ENCODE measurements at places on chromosomes 2 and 18.
A peak's percentile ranks its signal among the peaks of the same experiment; 100 is the strongest.

GRCh38 chr2:38692636-38693318 is 26.9 kb downstream of the GALM start:
- DNase-seq: no peak

GRCh38 chr2:123513351-123513750 is 511.7 kb upstream of the CNTNAP5 start:
- no peak for DNase-seq

DNA sequence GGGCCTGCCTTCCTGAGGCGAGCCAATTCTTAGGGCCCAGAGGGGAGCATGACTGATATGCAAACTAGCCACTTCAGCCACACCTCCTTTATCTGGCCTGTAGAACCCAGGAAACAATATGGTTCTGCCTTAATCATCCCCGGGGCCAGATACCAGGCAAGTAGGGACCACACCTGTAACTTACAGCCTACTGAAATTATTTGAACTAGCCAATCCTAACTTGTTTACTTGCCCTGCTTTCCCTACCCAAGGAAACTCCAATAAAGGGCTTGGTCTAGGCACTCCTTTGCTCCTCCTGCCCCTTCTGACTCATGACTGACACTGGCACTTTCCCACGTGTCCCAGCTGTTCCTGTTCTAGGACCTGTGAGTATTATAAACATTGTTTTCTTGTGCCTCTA is 57.6 kb downstream of the MYOM1 start:
- no peak for DNase-seq

DNA sequence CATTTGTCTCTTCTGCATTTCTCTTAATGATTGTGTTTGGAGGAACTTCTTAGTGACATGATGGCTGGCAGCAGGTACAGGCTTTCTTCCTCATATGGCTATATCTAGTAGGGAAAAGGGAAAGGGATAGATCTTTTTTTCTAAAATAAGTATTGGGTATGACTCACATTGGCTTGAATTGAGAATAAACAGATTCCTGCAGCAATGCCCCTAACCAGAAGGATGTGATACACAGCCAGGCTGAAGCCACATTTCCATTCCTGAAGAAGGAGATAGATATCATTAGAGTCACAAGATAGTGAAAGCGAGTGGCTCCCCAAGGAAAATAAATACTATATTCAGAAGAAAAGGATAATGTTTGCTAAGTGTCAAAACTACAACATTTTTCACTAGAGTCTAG is 61.1 kb downstream of the VWC2L start:
- no peak for DNase-seq

DNA sequence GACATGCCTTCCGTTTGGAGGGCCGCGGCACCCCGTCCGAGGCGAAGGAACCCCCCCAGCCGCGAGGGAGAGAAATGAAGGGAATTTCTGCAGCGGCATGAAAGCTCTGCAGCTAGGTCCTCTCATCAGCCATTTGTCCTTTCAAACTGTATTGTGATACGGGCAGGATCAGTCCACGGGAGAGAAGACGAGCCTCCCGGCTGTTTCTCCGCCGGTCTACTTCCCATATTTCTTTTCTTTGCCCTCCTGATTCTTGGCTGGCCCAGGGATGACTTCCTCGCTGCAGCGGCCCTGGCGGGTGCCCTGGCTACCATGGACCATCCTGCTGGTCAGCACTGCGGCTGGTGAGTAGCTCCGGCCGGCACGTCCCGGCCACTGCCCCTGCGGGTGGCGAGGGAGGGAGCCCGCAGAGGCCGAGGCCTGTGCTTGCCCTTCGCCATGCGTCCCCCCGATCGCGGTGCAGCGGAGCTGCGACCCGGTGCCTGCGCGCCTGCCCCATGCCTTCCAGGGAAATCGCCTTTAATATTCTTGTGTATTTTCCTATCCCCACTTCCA is 1.2 kb downstream of the BMPR2 start:
- DNase-seq: no peak

GRCh38 chr18:55124078-55124763 is 165.0 kb upstream of the CCDC68 start:
- no peak for DNase-seq

GRCh38 chr18:58538604-58539386 is 90.1 kb downstream of the ALPK2 start:
- no peak for DNase-seq

DNA sequence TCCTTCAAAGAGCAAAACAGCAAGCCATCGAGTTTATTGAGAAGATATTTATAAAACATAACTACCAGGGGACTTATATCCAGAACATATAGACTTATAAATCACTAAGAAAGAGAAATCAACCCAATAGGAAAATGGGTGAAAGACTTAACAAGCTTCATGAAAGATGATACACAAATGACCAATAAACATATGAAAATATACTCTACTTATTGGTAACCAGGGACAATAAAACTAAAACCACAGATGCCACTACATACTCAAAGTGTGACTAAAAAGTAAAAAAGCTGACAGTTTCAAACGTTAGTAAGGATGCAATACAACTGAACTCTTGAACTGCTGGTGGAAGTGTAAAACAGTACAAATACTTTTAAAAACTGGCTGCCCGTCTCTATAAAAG is 154.3 kb downstream of the TMEM163 start:
- no peak for DNase-seq

- DNase-seq: no peak
Observed at GRCh38 chr2:174617718-174618117, 20.1 kb upstream of the WIPF1 start.

- DNase-seq: no peak
Observed at GRCh38 chr2:56132138-56132537, 51.7 kb upstream of the CCDC85A start.

DNA sequence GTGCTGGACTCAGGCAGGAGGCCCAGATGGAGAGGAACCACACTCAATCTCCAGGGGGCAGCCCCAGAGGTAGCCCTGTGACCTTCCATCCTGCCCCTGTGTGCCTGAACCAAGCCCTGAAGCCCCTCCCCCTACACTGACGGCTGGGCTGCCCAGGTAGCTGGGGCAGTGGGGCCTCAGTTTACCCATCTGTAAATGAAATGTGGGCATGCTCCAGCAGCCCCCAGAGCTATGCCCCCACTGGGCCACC is 15.8 kb downstream of the CROCC2 start:
- DNase-seq: no peak

GRCh38 chr2:133265432-133265949 is 302.8 kb downstream of the NCKAP5 start:
- no peak for DNase-seq

DNA sequence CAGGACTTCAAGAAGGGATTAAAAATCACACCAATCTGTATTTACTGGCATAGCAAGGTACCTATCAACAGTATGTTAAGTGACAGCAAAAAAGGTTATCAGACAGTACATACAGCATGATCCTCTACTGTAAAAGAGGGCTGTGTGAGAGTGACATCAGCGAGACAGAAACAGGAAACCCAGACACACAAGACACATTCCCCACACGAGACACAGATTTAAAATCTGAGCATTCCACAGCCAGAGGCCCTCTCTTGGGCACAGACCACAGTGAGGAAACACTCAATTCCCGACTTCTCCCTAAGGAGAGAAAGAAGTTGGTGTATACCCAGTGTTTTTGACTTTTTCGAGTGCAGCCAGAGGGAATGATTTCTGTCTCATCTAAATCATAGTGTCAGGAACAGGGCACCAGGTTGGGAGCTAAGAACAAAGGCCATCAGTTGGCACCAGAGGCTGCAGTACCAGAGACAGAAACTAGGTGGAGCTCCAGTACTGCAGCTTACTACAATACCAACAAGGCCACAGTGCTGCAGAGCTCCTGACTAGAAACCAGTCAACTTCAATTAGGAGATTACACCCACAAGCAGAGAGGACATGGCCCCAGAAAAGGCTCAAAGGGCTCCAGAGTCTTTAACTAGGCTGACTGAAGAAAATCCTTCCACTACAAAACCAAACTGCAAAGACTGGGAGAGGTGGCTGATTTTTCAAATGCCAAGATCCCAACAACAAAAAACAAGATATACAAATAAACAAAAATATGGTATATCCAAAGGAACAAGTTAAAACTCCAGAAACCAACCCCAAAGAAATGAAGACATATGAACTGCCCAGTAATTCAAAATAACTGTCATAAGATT is 41.0 kb downstream of the UNC50 start:
- DNase-seq: peak; percentile 15

DNA sequence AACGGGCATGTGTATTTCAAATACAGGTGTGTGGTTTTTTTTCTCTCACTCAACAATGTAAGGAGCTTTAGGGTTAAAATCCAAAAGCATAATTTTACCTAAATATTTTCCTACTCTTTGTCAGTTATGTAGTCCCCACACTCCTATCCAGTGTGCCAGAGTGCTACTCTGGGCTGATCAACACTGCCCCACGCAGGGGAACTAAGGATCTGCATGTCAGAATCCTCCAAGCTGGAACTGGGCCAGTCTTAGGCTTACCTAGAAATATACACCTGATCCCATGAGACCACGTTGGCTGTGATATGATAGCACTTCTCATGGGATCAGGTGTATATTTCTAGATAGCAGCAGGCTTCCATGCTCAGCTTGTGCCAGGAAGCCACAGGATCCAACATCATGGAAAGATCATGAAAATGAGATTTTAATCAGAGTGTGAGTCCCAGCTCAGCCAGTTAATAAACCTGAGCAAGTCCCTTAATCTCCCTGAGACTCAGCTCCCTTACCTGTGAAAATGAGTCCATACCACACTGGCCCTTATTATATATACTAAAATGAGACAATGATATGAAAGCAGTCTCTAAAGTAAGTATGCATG is 29.7 kb downstream of the CCDC141 start:
- no peak for DNase-seq

DNA sequence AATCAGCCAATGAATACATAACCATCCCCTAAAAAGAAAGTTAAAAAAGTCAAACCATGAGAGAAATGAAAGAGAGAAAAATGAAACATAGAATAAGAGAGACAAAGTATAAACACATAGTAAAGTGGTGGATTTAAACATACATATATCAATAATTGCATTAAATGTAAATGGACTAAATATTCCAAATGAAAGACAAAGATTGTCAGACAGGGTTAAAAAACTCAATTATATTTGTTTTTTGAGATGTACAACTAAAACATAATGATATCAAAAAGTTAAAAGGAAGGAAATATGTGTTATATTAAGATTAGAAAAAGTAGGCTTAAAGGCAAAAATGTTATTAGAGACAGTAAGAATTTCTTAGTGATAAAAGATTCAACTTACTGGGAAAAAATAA is 83.8 kb upstream of the CELF4 start:
- DNase-seq: no peak

DNA sequence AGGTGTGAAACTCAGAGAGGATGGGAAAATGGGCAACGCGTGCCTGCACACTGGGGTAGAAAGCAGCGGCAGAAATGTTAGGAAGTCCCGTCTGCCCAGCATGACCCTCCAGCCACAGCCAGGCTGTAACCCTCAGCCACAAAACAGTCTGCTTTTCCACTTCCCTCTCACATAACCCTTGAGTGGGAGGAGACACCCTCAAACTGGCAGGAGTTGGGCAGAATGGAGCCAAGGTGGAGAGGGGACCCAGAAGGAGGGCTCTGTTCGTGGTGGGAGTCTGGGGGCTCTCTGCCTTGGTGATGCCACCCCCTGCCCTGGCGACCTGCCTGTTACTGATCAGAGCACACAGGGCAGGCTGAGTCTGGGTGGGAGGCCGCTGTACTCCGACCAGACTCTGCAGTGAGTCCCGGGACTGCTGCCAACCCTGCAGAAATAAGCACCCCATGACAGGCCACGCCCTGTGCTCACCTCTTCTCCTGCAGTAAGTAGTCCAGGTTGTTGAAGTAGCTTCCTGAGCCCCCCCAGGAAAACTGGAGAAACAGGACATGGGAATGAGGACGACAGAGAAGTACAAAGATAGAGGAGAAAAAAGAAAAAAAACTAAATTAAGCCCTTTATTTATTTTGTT is 16.0 kb downstream of the FAM178B start:
- DNase-seq: no peak

DNA sequence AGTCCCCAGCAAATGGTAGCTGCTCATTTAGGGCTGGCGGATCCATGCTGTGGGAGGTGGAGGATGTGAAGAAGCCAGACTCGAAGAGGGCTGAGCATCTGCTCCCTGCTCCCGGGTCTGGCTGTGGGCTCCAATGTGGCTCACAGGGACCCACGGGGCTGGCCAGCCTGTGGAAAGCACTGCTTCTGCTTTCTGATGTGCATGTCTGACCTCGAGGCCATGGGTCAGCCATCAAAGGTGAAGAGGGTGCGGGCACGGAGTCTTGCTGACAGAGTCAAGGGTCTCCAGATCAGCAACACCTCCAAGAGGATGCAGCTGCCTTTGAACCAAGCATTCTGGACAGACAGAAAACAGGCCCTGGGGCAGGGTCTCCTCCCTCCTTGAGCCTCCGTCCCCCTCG is 178.2 kb downstream of the INHBB start:
- DNase-seq: no peak

DNA sequence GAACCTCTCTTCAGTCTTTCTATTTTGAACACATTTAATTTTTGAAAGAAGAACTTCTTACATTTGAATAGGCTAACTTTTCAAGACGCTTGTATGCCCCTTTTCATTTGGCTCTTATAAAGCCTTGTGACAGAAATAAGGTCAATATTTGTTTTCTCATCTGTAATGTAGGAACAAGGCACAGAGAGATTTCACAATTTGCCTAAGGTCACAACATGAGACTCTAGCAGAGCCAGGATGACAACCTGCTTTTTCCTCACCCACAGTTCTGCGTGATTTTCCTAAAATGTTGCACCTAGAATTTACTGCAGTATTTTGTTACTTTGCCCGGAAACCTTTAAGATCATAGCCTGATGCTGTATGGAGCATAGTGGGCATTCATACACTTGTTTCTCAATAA is 67.4 kb downstream of the TXNL1 start:
- DNase-seq: no peak

- DNase-seq: no peak
Observed at GRCh38 chr2:219571311-219572236, at the start of gene OBSL1. Gene OBSL1, minus strand, starts transcription at chr2:219571539. Its CDS starts 307 bp downstream, at chr2:219571232.

DNA sequence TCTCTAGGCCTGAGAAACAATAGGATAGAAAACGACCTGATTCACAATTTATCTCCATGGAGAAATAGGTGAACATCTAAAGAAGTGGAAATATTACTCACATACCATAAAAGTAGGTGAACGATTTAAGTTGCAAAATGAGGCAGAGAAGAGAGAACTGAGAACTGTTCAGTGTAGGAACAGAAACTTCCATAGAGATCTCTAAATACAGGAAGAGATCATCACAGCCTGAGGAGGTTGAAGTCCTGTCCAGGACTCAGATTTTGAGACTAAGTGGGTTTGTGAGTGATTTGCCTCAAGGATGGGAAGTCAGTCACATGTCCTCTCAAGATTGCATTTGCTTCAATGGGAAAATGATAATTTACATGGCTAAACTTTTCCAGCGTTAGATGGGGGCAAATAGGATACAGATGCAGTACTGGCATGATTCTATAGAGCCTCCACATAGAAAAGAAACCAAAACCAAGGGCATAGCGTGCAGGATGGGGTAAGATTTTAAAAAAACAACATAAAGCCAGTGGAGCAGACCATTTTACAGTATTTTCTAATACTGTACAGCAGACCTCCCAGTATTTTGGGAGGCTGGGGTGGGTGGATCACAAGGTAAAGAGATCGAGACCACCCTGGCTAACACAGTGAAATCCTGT is 68.8 kb downstream of the MEP1B start:
- no peak for DNase-seq
